Stimulated activated CD4-positive, alpha-beta T cell treated with anti-CD3 and anti-CD28 coated beads, Interleukin-1b, Interleukin-23, amount 100 ng/mL, for 48 hours (primary cell): ENCODE measurements at places on chromosomes 11 and 22.

- DNase-seq = no peak
These were observed 6.8 kb upstream of the POLR3H start for GRCh38 chr22:41550952-41551491.

- no peak for DNase-seq
These were observed 69.1 kb upstream of the OR5AN1 start for GRCh38 chr11:59289356-59290181.

DNA sequence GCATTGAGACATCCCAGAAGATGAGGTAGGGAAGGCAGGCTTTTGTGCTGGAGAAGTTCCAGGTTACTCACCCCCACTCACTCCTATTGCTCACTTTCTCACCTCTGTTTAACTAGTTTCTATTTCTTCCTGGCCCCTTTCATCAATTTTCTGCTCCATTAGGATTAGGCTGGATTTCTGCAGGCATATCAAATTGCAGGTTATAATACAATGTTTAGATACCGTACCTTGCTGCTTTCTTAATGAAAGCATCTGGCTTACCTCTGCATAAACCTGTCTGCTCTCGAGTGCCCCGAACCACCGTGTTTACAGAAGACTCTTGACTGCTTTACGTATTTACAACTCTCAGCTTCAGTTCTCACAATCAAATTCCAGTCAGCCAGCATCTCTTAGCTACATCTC, 173.7 kb downstream of the ADAMTS15 start:
- DNase-seq = no peak

DNA sequence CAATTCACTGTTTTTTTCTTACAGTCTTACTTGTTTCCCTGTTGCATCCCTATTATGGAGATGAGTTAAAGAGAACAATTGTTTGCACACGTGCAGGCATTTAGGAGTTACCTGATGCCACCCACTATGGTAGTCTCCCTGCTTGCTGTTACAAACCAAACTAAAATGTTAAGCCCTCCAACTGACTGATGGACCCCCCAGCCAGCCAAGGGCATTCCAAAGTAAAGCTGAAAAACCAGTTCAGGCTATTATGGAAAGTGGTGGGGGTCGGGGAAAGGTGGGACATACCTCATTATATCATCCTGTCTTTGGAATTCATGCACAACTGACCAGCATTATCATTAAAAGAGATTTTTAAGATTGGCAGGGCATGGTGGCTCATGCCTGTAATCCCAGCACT, 47.0 kb upstream of the GNAZ start:
- DNase-seq = no peak

DNA sequence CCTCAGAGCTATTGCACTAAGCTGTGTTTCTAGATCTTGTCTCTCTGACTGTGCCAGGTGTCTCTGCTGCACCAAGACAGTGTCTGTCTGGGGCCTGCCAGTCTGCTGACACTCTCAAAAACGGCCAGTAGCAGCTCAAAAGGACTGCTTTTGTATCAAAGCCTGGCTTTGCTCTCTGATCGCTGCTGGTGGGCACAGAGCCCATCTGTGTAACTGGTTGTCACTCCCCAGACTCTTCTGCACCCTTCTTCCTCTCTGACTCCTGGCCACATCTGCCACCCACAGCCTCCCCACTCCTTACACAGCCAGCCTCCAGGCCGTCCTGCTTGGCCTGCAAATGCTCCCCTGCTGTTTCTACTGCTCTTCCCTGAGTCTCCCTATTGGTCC, 26.5 kb downstream of the MED15 start:
- DNase-seq = no peak

DNA sequence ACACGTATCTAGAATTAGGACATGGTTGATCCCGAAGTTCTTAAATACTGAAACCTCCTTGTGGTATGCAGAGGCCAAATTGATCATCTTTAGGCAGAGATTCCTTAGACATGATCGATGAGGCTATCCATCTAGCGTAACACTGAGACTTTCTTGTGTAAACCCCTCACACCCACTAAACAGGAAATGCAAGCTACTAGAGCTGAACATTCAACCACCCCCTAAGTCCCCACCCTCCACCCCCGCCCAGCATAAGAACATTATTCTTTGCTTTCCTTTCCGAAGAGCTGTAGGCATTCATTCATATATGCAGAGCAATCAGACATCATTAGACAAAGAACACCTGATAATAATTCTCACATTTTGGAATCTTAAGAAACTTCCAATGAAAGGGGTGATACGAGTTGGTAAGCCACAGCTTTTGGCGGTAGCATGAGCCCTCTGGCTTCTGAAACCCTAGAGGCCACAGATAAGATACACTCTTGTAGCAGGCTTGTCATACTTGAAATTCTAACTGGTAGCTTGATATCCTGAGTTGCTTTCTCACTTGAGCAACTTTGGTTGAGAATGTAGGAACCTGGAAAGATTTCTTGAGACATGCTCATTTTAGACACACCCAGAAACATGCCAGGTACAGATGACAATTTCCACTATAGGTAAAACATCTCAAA, 42.2 kb downstream of the FLI1 start:
- no peak for DNase-seq

GRCh38 chr22:30289980-30290313, 642 bp upstream of the CASTOR1 start:
- no peak for DNase-seq
